ENCODE measurements at places on chromosomes 2 and 18.
A peak's percentile ranks its signal among the peaks of the same experiment; 100 is the strongest.

DNA sequence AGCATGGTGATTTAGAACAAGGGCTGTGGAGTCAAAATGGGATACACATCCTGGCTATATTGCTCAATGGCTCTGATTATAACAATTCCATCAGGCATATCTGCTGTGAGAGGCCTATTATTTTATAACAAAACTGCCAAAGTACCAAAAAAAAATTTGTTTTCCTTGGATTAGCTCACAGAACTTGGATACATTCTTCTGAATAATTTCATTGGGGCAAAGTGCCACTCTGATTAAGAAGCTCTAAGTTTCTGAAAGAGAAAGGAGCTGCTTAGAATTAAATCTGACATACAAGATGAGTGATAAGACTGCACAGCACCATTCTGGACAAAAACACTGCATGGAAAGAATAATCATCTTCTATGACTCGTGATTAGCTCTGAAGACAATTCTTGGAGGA lies 85.7 kb downstream of the SMC6 start:
- no peak for DNase-seq

DNA sequence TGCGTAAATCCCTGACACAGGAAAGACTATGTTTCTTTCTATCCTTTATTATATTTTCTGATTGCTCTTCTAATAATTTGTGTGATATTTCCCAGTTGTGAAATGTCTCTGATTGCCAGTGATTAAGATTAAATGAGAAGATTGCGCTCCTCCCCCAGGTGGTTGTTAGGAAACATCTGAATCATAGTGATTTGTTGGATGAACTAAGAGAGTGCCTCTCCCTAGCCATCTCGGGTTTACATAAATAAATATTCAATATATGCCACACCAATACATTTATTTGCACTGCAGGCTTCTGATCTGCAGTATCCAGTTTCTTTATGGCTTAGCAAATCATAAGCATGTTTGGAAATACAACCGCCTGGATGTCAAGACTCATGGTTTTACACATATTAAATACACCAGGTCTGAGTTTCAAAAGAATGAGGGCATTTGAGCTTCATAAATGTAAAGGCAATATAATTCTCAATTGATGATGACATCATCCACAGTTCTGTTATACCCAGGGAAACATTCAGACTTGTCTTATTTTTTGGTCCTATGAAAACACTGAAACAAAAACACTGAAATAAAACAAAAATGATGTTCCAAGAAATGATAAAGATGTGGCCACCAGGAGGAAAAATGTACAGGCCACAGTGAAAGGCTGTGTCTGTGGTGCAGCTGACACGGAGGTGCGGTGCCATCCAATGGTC lies 826.7 kb upstream of the ACVR2A start:
- no peak for DNase-seq

- no peak for DNase-seq
Measured at GRCh38 chr2:200336980-200337615, 30.6 kb downstream of the SPATS2L start.

GRCh38 chr18:77161383-77161782 lies 28.8 kb upstream of the MBP start:
- no peak for DNase-seq

DNA sequence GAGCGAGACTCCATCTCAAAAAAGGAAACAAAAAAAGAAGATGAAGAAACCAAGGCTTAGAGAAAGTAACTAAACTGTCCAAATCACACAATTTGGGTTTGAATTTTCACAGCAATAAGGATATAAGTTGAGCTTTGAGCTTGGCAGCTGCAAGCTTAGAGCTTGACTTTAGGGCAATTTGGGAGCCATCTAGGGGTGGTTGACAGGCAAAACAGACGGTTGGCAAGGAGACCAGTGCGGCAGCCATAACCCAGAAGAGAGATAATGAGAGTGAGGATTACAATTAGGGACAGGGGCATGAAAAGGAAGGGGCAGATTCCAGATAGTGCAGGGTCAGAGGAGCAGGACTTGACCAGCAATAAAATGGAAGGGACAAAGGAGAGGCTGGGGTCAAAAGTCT lies 382.2 kb upstream of the HNRNPA3 start:
- DNase-seq = peak; percentile 41

DNA sequence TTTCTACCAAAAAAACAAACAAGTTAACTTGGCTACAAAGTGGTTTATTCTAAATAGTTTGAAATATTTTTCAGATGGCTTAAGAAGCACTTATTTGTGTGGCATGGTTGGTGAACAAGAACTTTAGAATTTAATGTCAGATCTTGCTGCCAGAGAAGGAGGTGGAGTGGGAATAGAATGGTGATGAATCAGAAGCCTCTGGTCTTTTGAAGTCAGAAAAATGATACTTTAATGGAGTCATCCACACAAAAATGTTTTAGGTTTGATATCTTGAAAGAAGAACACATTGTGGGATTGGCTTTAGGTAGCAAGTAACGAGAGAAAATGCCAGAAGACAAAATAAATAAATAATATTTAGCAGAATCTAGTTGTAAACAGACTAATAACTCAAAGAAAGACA lies 243.1 kb upstream of the FANCL start:
- DNase-seq = no peak

DNA sequence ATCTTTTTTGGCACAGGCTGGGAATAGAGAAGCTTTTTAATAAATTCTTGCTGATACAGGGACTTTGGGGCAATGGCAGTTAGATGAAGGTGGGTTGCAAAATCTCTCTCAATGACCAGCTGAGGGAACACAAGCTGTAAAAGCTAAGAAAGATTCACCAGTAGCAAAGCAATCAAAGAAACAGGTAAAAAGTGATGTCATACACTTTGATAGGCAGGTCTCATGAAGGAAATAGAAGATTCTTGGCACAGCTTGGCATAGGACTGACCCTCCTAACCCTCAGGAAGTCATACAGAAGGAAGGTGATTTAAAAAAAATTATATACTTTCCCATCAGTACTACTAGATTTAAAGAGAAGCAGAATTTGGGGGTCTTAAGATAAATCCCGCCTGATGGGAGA lies 263.6 kb downstream of the LPIN1 start:
- no peak for DNase-seq

DNA sequence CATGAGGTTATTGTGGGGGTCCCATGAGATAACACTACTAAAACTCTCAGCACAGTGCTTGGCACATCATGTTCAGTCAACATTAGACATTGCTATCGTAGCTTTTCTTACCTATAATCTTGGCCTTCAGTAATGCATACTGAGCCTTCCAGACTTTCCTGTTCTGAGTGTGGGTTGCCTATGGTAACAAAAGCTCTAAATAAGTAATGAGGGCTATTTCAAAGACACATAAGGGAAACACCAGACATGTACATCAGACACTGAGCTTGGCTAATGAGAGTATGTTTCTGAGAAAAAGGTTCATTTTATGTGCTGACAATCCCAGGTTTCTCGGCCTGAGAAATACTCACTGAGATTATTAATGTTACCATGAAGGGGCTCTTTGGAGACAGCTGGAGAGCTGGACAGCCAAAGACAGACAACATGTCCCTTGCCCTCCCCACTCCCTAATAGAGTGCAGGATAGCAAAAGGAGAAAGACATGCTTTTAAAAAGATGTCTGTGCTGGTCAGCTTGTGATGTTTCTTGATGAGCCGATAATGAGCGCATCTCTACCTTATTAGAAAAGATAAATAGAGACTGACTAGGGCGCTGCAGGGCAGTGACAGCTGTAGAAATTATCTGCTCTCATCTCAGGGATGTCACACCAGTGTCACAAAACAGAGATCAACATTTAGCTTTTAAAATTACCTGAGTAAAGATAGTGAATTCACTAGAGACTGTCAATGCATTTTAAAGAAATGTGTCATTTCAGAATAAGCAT lies 25.4 kb downstream of the POLE4 start:
- no peak for DNase-seq

DNA sequence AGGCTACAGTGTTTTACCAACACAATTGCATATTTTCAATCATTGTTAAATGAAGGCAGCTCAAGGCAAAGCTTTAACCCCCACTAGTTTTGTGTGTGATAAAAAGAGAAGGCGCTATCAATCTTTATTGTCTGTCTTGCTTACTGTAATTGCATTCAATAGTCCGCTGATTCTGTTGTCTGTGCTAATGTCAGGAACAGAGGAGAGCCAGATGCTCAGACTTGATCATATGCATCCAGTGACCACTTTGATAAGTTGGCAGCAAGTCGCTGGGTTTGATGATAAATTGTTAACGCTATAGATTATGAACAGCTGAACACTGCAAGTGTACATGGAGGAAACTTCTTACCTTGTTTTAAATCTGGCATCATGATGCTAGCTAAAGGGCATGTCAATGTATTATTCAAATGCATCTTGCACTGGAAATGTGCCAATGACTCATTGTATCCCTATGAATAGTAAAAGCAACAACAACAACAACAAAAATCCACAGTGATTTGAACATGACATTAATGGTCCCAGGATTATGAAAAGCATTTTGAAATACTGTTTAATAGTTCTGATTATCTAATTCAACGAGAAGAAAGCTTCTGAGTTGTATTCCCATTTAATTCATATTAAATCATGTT lies 423.5 kb upstream of the FANCL start:
- no peak for DNase-seq

DNA sequence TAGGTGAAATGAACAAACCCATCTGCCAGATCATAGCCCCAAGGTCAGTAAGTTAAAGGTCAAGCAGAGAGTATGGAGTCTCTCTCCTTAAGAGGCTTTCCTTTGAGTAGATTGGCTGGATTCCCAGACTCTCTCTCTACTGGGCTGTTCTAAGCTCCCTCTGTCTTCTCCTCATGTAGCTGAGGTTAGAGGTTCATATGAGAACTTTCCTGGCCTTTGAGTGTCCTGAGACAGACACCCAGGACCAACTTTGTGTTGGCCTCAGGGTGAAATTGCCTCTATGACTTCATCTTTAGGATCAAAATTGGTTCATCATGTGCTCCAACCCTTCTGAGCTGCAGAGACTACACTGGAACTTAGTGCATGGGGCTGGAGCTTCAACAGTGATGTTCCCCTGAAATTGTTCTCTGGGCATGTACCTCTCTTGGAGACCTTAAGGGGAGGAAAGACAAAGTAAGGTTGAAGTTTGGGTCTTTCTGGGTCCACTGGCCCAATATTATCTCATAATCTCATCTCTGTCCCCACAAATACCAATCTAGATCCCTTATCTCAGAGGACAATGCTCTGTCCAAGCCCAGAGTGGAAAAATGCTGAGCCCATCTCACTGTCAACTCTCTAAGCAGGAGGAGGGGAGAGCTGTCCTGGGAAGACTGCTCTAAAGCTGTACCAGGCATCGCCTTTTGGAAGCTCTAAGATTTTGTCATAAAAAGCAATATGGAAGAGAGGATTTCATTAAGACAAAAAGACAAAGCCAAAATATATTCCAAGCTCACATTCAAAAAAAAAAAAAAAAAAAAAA lies 177.3 kb upstream of the ARL4C start:
- DNase-seq = no peak

DNA sequence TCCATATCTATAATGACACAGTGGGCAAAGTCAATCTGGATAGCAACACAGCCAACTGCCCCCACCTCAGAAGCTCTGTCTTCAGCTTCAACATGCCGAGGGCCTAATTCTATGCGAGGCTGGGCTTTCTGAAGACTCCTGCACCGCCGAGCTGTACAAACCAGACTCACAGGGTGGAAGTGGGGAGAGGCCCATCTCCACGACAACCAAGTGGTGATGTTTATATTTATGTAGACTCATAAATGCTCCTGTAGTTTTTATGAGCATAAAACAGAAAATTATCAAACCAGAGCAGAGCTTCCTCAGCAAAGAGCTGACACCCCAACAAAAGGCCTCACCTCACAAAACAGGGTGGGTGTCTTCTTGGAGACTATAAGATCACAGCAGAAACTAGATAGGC lies 77.0 kb upstream of the LGALSL start:
- no peak for DNase-seq

GRCh38 chr2:169512525-169512924 lies 3.0 kb downstream of the KLHL41 start:
- no peak for DNase-seq

- no peak for DNase-seq
Measured at GRCh38 chr2:236359426-236360045, 95.3 kb upstream of the ASB18 start.

GRCh38 chr2:88606371-88607030 lies 20.8 kb downstream of the EIF2AK3 start:
- DNase-seq = no peak

GRCh38 chr18:68839701-68840100 lies 41.8 kb downstream of the CCDC102B start:
- DNase-seq = no peak

DNA sequence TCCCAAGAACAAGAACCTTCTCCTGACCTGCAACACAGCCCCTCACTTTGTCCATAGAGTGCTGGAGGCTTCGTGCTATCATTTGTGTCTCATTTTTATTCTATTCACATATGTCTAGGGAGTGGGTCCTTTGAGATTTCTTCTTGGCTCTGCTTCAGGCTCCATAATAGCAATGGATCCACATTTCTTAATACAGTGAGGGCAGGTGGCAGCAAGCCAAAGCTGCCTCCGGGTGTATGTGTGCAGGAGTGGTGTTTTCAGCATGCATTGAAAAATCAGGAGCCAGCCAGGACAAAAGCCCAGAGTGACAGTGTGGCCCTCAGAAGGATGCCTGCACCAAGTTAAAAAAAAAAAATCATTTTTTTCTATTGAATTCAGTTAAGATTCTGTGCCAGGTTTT lies 115.1 kb upstream of the PELI1 start:
- no peak for DNase-seq

GRCh38 chr18:69636529-69637301 lies 236.0 kb downstream of the DOK6 start:
- no peak for DNase-seq

DNA sequence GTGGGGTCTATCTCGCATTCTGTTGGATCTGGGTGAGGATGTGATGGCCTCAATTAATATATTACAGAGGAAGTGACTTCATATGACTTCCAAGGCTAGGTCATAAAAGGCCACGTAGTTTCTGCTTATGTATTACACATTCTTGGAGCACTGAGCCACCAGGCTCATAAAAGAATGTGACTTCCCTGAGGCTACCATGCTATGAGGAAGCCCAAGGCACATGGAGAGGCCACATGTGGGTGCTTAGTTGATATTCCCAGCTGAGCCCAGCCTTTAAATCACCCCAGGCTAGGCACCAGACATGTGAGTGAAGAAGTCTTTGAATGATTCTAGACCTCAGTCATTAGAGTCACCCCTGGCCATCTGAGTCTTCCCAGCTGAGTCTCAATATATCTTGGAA lies 13.3 kb upstream of the REEP1 start:
- DNase-seq = no peak

DNA sequence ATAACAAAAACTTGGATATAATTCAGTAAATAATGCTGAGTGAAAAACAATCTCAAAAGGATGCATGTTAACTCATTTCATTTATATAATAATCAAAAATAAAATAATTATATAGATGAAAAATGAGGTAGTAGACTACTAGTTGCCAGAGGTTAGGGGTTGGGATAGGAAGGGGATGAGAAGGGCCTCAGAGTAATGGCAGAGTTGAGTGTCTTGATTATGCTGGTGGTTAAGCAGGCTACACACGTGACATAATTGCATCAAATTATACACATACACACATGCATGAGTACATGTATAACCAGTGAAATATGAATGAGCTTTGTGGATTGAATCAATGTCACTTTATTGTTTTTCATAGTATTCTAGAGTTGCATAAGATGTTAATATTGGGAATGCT lies 201.0 kb downstream of the RIT2 start:
- no peak for DNase-seq

Data from CD8-positive, alpha-beta T cell (primary cell).